AG08395 (cell line): ENCODE measurements at places on chromosomes 3 and 15.
A peak's percentile ranks its signal among the peaks of the same experiment; 100 is the strongest.

DNA sequence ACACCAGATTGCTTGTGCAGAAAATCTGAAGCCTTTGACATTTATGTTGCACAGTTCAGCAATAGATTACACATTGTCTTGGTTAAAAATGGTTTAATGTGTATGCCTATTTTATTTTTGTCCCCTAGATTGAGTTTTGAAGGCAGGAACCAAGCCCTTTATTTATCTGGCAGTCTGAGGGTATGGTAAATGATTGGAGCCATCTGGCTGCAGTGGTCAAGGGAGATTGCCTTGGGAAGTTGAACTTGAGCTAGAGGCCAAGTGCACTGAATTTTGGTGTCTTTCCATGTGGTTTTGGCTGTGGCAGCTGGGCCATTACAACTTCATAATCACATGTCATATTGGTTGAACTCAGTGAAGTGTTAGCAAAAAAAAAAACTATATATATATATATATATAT, 248.7 kb upstream of the C2CD4B start:
- DNase-seq: peak; percentile 63

DNA sequence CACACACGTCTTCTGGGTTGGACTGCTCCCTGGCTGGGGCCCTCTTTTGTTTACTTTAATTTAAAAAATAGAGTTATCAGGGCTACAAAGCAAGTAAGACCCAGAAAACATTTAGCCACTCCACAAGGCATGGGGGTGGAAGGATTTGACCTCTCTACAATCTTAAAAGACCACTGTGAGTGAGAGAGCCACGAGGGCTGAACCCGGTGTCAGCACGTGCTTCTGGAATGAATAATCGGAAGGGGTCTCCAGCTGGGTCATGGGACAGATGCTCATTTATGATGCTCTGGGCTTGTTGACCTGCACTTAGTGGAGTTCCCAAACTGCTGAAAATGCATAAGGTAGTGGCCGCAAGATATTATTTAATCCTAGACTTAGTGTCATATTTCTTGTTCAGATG, 52.4 kb downstream of the EIF4E3 start:
- no peak for DNase-seq

DNA sequence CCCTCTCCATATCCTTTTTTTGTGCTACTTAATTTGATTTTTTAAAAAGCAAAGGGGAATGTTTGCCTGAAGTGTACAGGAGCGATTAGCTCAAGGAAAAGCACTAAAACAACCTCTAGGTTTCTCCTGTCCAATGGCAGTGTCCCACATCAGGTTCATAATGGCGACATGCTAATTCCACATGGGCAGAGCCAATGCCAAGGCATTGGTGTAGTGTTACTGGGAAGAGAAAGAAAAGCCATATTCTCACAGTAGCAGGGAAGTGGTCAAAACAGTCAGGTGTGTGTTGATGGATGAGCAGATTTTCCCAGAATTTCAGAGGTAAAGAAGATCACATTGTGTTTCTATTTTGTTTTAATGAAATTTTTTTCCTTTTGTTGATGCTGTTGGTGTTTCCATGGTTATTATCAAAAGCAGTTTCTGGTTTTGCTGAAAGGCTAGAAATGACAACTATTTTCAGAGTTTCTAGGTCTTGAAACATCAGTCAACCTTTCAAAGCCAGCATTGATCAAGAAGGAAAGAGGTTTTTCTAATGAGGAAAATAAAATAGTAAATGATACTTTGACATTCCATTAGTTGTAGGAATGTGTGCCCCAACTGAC, 65.2 kb downstream of the FNDC3B start:
- DNase-seq: no peak

DNA sequence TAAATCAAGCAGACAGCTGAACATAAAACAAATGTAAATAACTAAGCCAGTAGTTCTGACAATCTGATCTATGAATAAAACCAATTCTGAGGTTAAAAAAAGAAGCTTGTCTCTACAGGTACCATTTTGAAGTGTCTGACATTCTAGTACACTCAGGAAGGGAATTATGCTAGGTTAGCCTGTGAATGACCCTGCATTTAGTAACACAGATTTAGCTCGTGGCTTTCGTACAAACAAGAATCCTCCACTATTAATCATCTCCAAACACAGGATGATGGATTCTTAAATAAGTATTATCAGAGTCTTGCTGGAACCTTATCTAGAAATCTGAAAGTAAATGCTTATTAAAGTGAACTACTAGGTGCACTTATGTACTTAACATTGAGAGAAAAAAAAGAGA, 1120.1 kb downstream of the ROBO1 start:
- no peak for DNase-seq

DNA sequence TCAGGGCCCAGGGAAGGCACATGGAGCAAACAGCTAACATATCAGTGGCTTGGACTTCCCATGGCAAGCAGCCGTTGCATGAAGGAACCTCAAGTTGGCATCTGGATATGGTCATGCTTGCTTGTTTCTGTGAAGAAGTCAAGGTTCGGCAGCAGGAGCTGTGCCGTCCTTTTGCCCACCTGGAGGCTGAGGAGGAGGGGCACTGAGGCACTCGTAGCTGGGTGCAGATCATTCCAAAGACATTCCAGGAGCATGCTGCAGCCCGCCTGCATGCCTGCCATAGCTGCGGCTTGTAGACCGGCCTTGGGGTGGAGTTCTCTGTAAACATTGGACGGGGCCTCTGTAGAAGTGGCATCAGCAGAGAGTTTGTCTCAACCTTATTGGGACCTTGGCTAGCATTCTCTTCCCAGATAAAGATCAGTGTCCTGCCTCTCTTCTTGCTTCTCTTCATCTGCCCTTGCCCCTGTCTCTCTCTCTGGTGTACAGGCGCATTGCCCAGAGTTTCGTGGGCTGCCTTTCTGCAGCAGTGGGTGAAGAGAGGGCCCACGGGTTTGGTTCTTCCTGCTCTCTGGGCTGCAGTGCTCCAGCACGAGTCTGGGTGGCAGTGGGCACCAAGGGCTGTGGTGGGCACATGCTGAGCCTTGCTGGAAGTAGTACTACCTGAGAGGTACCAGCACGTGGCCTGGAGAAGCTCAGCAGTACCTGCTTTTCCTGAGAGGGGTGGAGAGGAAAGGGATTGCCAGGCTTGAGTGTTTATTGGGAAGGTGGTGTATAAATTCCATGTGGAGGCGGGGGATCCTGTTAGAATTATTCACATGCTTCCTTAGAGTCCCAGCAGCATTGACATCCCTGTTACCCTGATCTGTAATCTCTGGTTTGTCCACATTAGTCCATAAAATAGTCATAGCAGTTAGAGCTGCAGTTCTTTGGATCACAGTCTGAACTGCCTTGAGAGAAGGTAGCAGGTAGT, 49.4 kb downstream of the CHCHD6 start:
- peak; percentile 35 for DNase-seq
